ENCODE measurements at places on chromosomes 6 and 20.

DNA sequence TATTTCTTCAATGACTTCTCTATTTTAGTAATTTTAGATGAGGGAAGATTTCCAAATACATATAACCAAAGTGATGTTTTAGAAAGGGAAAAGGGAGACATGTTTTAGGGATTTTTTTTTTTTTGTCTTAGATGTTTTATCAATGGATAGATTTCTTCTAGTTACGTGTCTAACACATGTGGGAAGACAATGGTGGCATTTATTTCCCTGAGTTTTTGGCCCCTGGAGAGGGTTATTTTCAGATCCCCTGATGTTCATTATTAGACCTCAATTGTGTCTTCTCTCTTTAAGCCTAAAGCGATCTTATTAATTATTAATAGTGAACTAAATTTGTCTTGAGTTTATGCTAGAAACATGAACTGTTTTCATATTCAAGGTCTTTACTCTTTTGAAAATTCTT is 30.3 kb downstream of the TRMT11 start:
- no peak for DNase-seq

DNA sequence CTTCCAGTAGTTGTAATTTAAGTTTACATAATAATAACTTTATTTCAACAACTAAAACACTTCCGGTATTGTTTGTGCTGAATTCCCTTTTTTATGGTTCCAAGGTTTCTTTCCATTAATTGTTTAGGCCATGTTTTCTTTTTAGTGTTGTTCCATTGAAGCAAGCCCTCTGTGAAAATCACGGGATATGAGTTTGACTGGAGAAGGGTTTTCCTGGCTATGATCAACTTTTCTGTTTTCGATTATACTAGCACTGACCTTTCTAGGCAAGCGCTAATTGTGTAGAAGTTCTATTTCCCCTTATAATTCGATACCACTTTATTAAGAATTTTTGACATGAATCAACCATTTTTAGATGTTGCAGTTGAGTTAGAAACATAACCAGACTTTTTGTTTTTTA is 2.4 kb downstream of the LAMA2 start:
- no peak for DNase-seq

GRCh38 chr6:68225729-68226128 is 409.4 kb upstream of the ADGRB3 start:
- no peak for DNase-seq

- no peak for DNase-seq
Measured at GRCh38 chr20:32411955-32412706, 54.0 kb downstream of the ASXL1 start.

DNA sequence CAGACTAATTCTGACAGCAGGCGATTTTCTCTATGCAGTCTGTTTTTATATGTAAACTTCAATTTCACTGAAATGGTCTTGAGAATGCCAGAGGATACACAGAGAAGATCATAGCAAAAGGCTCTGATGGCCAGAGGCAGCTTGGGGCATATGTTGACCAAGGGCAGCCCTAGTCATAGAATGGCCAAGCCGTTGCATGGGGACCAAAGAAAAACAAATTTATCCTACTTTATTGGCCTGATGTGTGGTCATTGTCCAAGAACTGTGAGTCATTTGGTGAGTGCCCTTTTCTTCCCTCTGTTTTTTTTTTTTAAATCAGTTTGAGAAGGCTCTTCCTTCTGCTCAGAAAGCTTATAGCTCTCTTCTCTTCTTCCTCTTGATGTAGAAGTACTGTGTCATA is 5.8 kb downstream of the HDGFL1 start:
- no peak for DNase-seq

DNA sequence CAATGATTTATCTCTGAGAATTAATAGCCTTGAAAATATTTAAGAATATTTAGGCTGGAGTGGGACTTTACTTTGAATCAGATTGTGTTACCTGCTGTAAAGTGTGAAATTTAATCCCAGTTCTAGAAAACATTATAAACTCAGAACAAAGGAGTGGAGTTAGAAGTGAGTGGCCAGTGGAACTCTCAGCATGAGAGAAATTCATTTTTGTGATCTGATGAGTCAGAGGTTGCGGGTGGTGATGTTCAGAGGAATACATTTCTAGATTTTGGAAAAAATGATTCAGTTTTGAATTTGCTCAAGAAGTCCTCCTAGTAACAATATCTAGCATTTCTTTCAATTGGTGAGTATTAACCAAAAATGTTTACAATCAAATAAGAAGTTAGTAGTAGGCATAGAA is 167.5 kb downstream of the ZFAND3 start:
- DNase-seq, result peak; percentile 33

DNA sequence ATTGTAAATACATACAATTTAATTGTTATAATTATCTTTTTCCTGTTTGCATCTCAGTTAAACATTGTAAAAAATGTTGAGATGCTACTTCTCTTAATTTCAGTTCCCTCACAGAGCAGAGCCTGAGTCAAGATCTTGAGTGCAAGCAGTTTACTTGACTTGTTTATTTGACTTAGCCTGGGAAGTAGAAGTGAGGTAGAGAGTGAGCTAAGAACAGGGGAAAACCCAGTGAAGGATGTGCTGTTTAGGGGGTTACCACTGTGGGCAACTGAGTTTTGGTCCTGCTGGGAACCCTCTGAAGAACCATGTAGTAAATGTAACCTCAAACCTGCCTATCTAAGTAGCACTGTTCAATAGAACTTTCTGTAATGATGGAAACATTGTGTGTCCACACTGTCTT is 495.2 kb upstream of the FLRT3 start:
- no peak for DNase-seq

GRCh38 chr20:53187392-53188068 is 215.4 kb downstream of the TSHZ2 start:
- DNase-seq, result no peak

DNA sequence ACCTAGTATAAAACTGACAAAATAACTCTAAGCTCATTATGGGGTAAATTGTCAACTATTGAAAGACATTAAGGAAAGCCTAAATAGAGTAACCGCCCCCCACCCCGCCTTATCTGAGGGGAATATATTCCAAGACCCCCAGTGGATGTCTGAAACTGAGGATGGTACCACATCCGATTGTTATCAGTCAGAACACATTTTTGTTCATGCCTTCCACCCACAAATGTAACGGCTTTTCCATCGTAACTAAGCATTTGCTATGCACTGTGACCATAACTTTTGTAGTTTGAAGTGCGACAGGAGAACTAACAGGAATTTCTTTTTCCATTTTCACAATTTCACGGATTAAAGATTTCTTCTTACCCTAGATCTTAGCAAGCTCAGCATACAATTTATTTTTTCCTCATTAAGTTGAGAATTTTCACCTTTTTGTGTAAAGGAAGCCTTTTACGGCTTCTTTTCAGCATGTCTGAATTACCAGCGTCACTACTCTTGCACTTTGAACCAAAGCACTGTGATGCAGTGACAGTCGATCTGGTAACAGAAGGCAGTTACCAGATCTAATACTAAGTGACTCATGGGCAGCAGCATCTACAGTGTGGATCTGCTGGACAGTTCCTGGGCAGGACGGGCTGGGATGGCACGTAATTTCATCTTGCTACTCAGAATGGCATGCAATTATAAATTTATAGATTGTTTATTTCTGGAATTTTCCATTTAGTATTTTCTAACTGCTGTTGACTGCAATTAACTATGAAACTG is 11.8 kb downstream of the CFAP61 start:
- no peak for DNase-seq

DNA sequence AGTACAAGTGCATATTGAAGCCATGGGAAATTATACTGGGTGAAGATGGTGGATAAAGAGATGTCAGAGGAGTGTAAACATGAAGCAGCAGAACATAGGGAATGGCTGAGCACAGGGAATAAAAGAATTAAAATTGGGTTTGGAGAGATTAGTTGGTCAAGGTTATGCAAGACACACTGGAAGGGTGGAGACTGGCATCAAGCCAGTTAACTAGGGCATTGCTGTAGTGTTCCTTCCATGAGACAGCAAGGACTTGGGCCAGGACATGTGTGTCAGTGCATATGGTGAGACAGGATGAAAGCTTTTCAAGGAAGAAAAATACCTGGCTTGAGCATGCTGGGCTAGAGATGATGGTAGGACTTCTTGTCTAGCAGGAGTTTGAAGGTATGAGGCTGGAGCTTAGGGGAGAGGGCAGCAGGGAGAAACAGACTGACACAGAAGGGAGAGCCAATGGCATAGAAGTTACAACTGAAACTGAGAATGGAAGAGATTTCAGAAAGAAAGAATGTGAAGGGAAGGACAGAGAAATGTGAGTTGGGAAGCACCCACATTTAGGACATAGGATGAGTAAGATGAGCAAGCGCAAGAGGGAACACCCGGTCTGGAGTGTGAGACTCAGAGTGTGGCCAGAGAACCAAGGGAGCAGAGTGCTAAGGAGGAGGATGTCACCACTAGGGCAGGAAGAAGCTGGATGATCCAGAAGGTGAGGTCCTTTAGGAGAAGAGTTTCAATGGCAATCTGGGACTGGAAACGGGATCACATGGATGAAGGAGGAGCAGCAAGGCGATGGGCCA is 14.5 kb upstream of the TMEM170B start:
- DNase-seq, result no peak

DNA sequence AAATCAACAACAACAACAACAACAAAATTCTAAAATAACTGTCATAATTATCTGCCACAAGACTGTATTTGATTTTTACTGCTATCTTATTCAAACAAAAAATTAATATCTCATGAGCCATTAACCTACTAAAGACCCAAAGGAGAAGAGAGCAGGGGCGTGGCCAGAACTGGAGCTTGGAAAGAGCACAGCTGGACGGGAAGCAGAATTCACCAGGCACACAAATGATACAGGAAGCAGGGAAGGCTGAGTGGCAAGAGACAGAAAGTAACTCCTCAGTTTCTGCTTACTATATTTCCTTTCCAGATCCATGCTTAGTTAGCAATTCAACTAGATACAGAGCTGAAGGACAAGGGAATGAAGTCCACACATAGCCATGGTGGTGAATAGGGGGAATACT is 54.4 kb downstream of the FKBP5 start:
- DNase-seq, result no peak

DNA sequence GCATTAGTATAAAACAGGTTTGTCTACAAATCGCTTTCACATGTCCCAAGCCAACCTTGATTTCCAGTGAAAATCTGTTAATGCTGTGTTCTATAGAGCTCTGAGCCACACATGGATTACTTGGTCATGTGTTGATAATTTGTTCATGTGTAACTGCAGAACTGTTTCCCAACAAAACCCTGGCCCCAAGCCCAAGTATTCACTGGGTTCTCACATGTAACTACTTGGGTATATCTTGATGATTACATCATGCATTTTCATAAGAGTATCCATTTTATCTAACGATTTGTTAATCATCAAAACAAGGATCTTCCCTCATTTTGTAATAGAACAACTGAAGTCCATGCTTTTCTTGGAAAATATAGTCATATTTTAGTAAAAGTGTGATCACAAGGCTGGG is 657.6 kb downstream of the PRKN start:
- DNase-seq, result no peak

DNA sequence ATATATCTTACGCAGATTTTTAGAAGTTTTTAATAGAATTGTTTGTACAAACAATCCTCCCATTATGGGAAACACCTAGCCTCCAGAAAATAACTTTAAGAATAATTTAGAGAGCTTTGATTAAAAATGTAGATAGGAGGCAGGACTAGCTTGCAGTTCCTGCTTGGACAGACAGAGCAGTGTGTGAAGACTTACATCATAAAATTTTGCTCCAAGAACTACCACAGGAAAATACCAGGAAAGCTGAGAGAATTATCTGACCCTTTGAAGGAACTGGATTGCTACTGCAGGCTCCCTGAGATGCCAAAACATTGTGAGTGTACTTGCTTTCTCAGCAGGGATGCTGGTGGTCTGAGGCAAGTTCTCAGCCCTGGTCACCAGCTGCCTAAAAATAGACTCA is 64.2 kb downstream of the EYS start:
- DNase-seq, result no peak

- DNase-seq, result no peak
Measured at GRCh38 chr6:153096792-153097191, 34.3 kb downstream of the RGS17 start.

GRCh38 chr6:39850736-39851297 is 58.6 kb downstream of the DAAM2 start:
- no peak for DNase-seq

DNA sequence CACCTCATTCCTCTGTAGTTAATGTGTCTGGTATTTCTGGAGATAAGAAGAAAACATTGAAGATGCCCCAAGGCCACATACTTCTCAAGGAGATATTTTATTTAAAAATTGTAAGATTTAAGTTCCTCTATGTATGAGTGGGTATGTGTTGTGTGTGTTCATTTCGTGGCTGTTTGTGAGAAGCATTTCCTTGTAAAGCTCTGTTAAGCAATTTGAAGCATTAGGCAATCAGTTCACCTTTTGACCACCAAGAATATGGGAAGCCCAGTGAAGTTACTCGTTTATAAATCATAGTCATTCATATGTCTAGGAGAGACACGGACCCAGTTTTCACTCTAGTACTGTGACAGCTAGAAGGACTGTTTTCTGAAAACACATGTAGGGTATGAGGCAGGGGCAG is 717.6 kb upstream of the MAP3K7 start:
- no peak for DNase-seq

- no peak for DNase-seq
Measured at GRCh38 chr6:24614648-24615047, 31.3 kb downstream of the KIAA0319 start.

- DNase-seq, result no peak
Measured at GRCh38 chr20:57881466-57882385, 171.9 kb upstream of the PMEPA1 start.

GRCh38 chr20:51022803-51023616 is at the start of gene KCNG1:
KCNG1 (minus strand) TSS chr20:51023107; CDS start chr20:51010338, 12,769 bp downstream.
- peak; percentile 62 for DNase-seq

DNA sequence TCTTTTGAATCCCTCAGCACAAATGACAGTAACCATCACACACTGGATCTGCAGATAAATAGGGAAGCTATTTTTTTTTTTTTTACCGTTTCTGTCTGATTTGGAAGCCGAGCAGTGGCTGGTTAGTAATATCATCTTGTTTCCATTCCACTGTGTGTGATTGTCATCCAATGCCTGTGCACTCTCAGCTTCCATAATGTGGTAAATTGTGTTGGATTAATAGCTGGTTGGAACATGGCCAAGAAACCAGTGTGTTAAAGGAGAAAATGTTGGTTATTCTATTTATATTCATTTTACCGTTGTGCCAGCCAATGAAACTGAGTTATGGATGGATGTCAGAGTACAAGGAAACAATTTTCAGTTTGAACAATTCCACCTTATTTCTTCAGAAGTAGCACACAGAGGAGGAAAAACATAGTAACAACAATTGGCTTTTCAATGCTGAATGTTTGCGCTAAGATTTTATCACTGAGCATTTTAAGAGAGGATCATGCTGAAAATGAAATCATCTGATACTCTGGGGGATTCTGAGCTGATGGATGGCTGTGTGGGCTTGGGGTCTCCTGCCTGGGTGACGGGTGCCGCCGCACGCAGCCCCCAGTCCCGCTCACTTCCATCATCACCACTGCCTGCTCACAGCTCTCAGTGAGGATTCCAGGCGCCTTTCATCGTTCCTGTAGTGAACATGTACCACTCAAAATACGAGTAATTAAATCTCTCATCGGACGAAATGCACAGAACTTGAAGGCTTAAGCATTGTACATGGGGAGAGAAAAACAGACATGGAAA is 40.7 kb upstream of the EXOC2 start:
- DNase-seq, result no peak
